NCI-H1694 treated with DMSO at 0.1 percent for 48 hours (cell line): ENCODE measurements at places on chromosomes 5 and 9.

GRCh38 chr5:56088967-56089829, 94.4 kb upstream of the IL6ST start:
- DNase-seq: no peak

- no peak for DNase-seq
Observed at GRCh38 chr5:125125031-125125823, 378.8 kb upstream of the ZNF608 start.

- no peak for DNase-seq
Observed at GRCh38 chr5:175766963-175767362, 104.4 kb upstream of the CPLX2 start.

- no peak for DNase-seq
Observed at GRCh38 chr5:33401482-33402390, 39.0 kb upstream of the TARS1 start.

- DNase-seq: peak; percentile 7
Observed at GRCh38 chr5:159316519-159317383, 13.5 kb downstream of the IL12B start.

DNA sequence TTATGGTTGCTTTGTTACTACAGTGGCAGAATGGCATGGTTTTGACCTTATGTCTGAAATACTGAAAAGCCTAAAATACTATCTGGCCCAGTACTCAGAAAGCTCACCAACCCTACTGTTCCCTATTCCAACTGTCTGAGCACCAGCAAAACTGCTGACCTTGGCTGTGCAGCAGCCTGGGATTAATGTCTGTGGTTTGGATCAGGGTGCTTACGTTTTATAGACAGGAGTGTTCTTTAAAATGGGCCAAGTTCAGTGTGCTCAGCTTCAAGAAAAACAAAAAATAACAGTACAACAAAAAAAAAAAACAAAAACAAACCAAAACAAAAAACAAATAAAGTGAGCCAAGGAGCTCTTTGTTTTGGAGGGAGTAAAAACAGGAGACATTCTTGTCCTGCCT, 36.4 kb downstream of the SLC28A3 start:
- DNase-seq: no peak

- no peak for DNase-seq
Observed at GRCh38 chr9:128056887-128057723, 10.0 kb downstream of the NAIF1 start.

- DNase-seq: no peak
Observed at GRCh38 chr5:177131352-177132135, 2.0 kb upstream of the NSD1 start.

DNA sequence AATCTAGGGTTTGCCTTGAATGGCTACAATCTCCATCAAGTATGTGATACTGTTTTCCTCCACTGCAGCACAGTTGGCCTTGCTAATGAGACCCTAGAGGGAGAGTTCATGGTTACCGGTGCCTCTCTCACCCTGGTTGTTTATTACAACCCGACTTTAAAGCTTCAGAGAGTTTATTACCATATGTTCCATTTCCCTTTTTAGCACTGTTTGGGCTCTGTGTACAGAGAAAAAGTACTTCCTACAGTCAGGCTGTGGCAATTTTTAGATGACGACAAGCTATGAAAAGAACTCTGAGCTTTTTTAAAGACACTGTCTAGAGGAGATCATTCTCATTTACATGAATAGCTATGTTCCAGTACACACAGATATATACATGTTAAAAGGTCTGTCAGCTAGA, 48.8 kb upstream of the PLCXD3 start:
- DNase-seq: no peak

DNA sequence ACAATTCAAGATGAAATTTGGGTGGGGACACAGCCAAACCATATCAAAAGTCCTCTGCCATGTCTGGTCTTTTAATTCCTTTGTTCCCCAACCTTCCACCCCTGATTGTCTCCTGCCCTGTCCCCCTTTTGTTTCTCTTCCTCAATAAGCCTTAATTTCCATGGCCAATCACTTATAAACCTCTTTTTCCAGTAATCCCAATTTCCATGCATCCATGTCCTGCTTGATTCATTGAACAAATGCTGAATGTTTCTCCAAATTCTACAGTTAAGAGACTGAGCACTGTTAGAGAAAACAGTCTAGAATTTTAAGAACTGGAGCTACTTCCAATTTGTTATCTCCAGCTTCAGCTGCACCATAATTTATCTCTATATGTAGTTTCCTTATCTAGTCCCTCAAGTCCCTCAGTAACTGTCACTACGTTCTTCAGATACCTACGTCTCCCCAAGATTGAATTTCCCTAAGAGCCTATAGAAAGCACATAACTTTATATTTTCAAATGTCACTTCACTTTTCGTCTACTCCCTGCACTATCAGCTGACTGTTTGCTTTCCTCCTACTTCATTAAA, 34.2 kb downstream of the TARS1 start:
- no peak for DNase-seq

DNA sequence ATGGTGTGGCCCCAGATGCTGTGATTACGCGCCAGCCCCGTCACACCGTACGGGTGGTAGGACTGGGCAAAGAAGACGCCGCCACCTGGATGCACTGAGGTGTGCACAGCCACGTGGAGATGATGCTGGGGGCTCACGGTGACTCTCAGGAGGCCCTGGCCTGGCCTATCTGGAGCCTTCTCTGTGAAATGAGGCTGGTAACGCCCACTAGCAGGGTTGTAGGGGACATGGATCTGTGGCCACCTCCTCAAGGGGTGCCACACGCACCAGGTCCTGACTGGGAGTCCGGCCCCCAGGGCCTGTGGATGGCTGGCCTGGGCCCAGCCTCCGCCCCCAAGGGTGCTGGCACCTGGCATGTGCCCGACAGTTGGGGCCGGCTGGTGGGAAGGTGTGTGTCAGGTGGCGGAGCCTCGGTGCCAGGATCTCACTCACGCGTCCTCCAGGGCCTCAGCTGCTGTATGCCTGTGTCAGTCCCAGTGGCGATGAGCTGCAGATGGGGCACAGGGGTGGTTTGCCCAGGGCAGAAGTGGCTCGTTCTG, 32.4 kb downstream of the NEK6 start:
- DNase-seq: no peak

- DNase-seq: no peak
Observed at GRCh38 chr5:149633476-149634350, 52.4 kb downstream of the ARHGEF37 start.

GRCh38 chr5:133367984-133368383, 244.4 kb downstream of the FSTL4 start:
- DNase-seq: no peak

DNA sequence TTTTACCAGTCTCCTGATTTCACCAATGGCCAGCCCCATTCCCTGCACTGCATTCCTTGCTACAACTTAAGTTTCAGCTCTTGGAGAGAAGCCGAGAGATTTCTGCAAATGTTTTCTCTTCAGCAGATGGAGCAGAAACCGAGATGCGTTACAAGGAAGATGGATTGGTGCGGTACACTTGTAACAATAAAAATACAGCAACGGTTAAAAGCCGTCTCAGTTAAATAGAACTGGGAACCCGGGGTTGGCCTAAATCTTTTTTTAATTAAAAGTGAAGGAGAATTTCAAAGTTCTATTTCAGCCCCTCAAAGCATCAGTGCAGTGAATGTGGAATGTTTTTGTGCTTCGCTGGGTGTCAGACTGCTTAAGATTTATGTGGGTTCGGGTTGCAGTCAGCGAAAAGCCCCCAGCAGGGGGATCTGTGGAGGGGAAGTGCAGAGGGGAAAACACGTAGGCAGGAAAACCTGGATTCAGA, 19.8 kb downstream of the BRINP1 start:
- DNase-seq: no peak

DNA sequence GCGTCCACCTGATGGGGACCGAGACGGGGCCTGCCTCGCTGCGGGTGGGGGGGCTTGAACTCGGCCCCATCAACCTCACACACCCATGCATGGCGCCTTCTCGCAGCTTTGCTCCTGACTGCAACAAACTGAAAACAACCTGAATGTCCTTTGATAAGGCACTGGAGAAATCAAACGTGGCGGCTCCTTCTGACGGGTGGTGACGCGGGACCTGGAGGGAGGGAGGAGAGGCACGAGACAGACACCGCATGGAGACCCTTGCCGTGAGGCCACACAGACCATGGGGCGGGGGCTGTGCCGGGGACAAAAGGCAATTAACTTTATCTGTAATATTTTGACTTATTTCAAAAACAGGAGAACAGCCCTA, 48.6 kb downstream of the NACC2 start:
- DNase-seq: no peak

DNA sequence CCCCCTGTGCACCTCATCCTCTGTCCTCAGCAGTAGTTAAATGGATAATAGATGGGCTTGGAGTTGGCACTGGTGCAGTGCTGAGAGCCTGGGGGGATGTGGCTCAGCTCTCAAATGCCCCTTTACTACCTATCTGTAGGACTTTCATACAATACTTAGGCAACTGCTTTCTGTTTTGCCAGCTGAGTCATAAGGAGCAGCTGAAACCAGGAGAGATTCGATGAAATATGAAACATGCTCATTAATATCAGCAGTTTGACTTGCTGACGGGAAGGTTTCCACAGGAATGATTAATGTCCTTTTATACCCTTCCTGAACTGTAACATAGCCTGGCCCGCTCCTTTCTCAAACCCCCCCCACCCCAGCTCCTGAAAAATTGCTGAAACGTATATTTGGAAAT, 142.6 kb downstream of the SAXO1 start:
- no peak for DNase-seq

- no peak for DNase-seq
Observed at GRCh38 chr5:95817430-95817829, 5.1 kb downstream of the GLRX start.
